Osteocyte (in vitro differentiated cells): ENCODE measurements at places on chromosomes 6 and 20.

GRCh38 chr20:22993823-22994222 is 41.3 kb upstream of the SSTR4 start:
- DNase-seq, result no peak
- H3K4me1 ChIP-seq, result no peaks in the 10 kb centered on the region
- no peak overlapping the region for H3K27ac ChIP-seq
- peaks cover 22% of the 10 kb centered on the region for H3K27me3 ChIP-seq

GRCh38 chr20:8094415-8094818 is 37.6 kb upstream of the PLCB1 start:
- peaks cover 44% of the 10 kb centered on the region for H3K27me3 ChIP-seq
- H3K36me3 ChIP-seq, result no peaks in the 10 kb centered on the region
- no peak for DNase-seq
- H3K4me3 ChIP-seq, result no peak overlapping the region
- H3K4me1 ChIP-seq, result peaks cover 9% of the 10 kb centered on the region

DNA sequence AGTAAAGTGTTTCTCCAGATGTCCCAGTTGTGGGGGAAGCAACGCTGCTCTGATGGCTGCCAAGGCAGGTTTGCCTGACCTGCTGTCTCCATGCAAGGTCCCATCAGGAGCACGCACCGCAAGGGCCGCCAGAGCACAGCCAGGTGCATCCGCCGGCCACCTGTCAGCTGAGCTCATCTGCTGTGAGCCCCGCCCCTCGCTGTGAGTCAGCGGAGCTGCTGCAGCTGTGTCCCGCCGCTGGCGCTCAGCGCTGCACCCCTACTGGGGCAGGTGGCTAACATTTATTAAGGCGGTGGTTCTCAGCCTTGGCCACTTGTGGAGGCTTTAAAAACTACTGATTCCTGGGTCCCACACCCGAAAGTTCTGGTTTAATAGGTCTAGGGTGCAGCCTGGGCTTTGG is 225.7 kb downstream of the UST start:
- no peak overlapping the region for H3K4me3 ChIP-seq
- peaks cover 4% of the 10 kb centered on the region for H3K27me3 ChIP-seq
- no peaks in the 10 kb centered on the region for H3K36me3 ChIP-seq

- H3K27me3 ChIP-seq, result no peaks in the 10 kb centered on the region
- H3K27ac ChIP-seq, result no peak overlapping the region
- H3K4me3 ChIP-seq, result no peak overlapping the region
- H3K36me3 ChIP-seq, result peaks cover 31% of the 10 kb centered on the region
- H3K4me1 ChIP-seq, result peaks cover 7% of the 10 kb centered on the region
Observed at GRCh38 chr6:17482711-17483110, 89.3 kb downstream of the CAP2 start.

DNA sequence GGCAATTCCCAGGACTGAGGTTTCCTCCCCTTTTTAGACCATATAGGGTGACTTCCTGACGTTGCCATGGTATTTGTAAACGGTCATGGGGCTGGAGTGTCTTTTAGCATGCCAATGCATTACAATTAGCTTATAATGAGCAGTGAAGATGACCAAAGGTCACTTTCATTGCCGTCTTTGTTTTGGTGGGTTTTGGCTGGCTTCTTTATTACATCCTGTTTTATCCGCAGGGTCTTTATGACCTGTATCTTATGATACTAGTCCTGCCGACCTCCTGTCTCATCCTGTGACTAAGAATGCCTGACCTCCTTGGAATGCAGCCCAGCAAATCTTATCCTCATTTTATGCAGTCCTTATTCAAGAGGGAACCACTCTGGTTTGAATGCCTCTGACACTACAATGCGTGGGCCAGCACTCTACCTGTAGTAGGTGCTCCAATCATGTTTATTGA is 190.1 kb downstream of the KCNQ5 start:
- DNase-seq, result no peak
- no peak overlapping the region for H3K27ac ChIP-seq
- H3K36me3 ChIP-seq, result no peaks in the 10 kb centered on the region
- H3K4me1 ChIP-seq, result peaks cover 30% of the 10 kb centered on the region

DNA sequence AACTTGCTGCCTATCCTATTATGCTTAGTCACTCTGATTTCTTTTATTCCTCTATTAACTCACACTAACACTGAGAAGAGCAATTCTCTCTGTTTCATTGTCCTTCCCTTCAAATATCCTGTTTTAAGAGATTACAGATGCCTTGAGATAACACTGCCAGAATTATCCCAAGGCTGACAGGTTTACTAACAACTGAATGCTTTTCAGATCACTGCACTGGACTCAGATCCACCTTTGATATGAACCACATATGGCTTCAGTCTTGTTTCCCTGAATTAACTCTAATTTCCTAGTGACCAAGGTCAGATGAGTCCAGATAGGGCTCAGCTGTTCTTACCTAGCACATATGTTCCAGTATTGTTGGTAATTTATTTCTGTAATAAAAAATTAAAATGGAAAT is 633.1 kb downstream of the GRIK2 start:
- H3K27ac ChIP-seq, result no peak overlapping the region
- H3K27me3 ChIP-seq, result no peaks in the 10 kb centered on the region
- no peak overlapping the region for H3K4me3 ChIP-seq
- DNase-seq, result no peak

DNA sequence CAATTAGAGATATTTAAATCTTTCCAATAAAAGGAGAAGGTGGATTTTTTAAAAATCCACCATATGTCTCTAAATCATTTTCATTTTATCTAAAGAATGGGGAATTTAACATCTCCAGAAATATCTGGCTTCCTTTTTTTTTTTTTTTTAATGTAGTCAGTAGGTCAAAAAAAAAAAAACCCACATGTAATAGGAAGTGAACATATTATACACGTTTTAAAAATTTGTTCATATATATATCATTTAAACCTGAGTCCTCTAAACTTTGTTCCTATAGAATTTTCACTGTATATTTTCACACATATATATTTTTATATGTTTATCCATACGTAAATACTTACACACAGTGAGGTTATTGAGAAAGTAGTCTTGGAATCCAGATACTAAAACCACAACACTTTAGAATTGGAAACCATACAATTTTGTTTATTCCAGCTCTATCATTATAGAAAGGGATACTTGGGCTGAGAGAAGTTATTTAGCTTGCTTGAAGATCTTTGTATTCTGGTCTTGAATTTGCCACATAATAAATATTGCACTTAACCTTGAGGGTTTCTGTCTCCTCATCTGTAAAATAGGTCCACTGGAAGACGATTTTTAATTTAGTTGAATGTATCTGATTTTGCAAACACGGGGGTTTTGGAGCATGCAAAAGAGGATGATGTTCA is 62.1 kb upstream of the ZNF217 start:
- no peaks in the 10 kb centered on the region for H3K36me3 ChIP-seq
- no peak for DNase-seq
- no peaks in the 10 kb centered on the region for H3K27me3 ChIP-seq
- H3K4me3 ChIP-seq, result no peak overlapping the region
- H3K27ac ChIP-seq, result no peak overlapping the region

- peaks cover 3% of the 10 kb centered on the region for H3K4me1 ChIP-seq
- no peak for DNase-seq
- no peak overlapping the region for H3K4me3 ChIP-seq
Observed at GRCh38 chr20:57921676-57922075, 211.9 kb upstream of the PMEPA1 start.

DNA sequence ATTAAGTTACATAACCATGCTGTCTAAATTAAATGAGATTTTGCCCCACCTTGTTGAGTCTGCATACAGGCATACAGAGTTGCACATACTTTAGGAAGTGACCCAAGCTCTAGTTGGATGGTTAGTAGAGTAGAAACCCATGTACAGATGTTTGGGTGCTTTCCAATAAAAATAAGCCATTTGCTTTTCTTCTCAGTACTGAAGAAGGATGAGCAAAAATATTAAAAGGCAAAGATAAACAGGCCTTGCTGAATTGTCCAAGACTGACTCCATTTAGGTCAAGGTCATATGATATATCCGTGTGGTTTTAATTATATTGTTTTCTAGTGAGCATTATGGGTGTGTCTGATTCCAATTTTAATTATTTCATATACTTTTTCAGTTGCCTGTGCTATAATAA is 589.4 kb downstream of the RFPL4B start:
- H3K36me3 ChIP-seq, result peaks cover 1% of the 10 kb centered on the region
- H3K27ac ChIP-seq, result no peak overlapping the region
- peaks cover 24% of the 10 kb centered on the region for H3K4me1 ChIP-seq
- H3K27me3 ChIP-seq, result no peaks in the 10 kb centered on the region

- no peak for DNase-seq
- H3K27ac ChIP-seq, result no peak overlapping the region
Observed at GRCh38 chr6:150195996-150196417, 53.2 kb downstream of the PPP1R14C start.

GRCh38 chr6:33786736-33787135 is 2.2 kb downstream of the LEMD2 start:
- no peak overlapping the region for H3K4me3 ChIP-seq
- peaks cover 74% of the 10 kb centered on the region for H3K4me1 ChIP-seq
- no peak for DNase-seq
- peaks cover 23% of the 10 kb centered on the region for H3K36me3 ChIP-seq
- H3K27me3 ChIP-seq, result no peaks in the 10 kb centered on the region

- no peak overlapping the region for H3K4me3 ChIP-seq
- peaks cover 45% of the 10 kb centered on the region for H3K4me1 ChIP-seq
- peak overlapping the region; percentile 31 for H3K27ac ChIP-seq
- H3K36me3 ChIP-seq, result no peaks in the 10 kb centered on the region
- no peaks in the 10 kb centered on the region for H3K27me3 ChIP-seq
- DNase-seq, result no peak
Observed at GRCh38 chr6:169141671-169142537, 111.7 kb downstream of the THBS2 start.

DNA sequence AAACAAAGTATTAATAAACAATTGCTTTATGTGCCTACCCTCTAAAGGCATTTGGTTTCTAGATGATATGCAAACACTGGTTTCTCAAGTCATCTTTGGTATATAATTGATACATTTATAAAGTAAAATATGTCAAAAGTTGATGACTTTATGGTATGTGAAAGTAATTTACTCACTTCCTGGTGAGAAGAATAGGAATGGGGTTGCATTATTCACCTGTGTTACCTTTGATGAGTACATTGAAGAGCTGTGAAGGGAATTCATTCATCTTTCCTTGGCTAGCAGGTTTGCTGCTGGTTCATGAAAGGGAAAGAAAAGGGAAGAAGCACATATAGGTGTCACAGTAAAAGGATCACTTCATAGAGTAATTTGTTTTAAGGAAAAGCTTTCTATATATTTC is 20.4 kb downstream of the RNF217 start:
- H3K4me1 ChIP-seq, result peaks cover 97% of the 10 kb centered on the region
- DNase-seq, result no peak
- peaks cover 17% of the 10 kb centered on the region for H3K36me3 ChIP-seq

GRCh38 chr6:27679308-27679963 is 206.5 kb upstream of the ZNF184 start:
- peaks cover 25% of the 10 kb centered on the region for H3K4me1 ChIP-seq
- H3K4me3 ChIP-seq, result peak overlapping the region; percentile 75
- no peak for DNase-seq
- H3K27ac ChIP-seq, result no peak overlapping the region

- no peak overlapping the region for H3K27ac ChIP-seq
- no peak for DNase-seq
- H3K4me3 ChIP-seq, result no peak overlapping the region
- peaks cover 10% of the 10 kb centered on the region for H3K36me3 ChIP-seq
- H3K27me3 ChIP-seq, result no peaks in the 10 kb centered on the region
Observed at GRCh38 chr20:35823937-35824336, 52.1 kb downstream of the PHF20 start.

- H3K36me3 ChIP-seq, result peaks cover 2% of the 10 kb centered on the region
- peaks cover 2% of the 10 kb centered on the region for H3K27me3 ChIP-seq
- peaks cover 5% of the 10 kb centered on the region for H3K4me1 ChIP-seq
- no peak overlapping the region for H3K27ac ChIP-seq
Observed at GRCh38 chr6:21846541-21847451, 253.2 kb downstream of the SOX4 start.

GRCh38 chr6:51495610-51496396 is 591.6 kb downstream of the PKHD1 start:
- H3K27me3 ChIP-seq, result no peaks in the 10 kb centered on the region
- peaks cover 10% of the 10 kb centered on the region for H3K4me1 ChIP-seq
- no peak for DNase-seq
- no peaks in the 10 kb centered on the region for H3K36me3 ChIP-seq
- H3K4me3 ChIP-seq, result no peak overlapping the region

GRCh38 chr6:106496823-106497222 is 132.5 kb downstream of the RTN4IP1 start:
- no peak overlapping the region for H3K27ac ChIP-seq
- H3K27me3 ChIP-seq, result peaks cover 54% of the 10 kb centered on the region
- no peaks in the 10 kb centered on the region for H3K4me1 ChIP-seq
- DNase-seq, result no peak
- no peaks in the 10 kb centered on the region for H3K36me3 ChIP-seq

GRCh38 chr6:140597181-140597580 is 1222.7 kb upstream of the CITED2 start:
- H3K36me3 ChIP-seq, result no peaks in the 10 kb centered on the region
- no peak overlapping the region for H3K27ac ChIP-seq
- DNase-seq, result no peak
- no peaks in the 10 kb centered on the region for H3K27me3 ChIP-seq

- H3K4me1 ChIP-seq, result peaks cover 14% of the 10 kb centered on the region
- peak within 1 kb of the TSS; percentile 77 for H3K4me3 ChIP-seq
Observed at GRCh38 chr6:70956451-70957283, at the start of gene B3GAT2. B3GAT2 (minus strand) TSS chr6:70957060; CDS start chr6:70956429, 631 bp downstream.

DNA sequence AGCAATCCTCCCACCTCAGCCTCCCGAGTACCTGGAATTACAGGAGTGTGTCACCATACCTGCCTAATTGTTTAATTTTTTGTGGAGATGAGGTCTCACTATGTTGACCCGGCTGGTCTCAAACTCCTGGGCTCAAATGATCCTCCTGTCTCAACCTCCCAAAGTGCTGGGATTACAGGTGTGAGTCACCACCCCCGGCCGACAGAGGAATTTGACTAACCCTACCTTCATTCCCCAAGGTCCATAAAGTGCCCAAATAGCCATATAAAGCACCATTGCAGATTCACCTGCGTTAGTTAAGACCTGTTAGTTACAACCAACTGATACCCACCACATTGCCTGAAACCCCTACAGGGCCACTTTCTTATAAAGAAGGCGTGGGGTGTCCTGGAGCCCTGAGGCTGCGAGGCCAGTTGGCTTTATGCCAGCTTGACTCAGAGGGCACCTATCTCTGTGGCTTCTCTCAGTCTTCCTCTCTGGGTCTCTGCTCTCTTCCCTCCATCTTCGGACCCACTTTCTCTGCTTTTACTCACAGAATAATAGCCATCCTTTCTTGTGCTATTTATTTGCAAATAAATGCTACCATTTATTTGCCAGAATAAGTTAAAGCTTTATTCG is 65.6 kb downstream of the SLC2A10 start:
- no peaks in the 10 kb centered on the region for H3K4me1 ChIP-seq
- no peak overlapping the region for H3K27ac ChIP-seq
- H3K36me3 ChIP-seq, result no peaks in the 10 kb centered on the region
- DNase-seq, result no peak
- no peak overlapping the region for H3K4me3 ChIP-seq
- H3K27me3 ChIP-seq, result peaks cover 61% of the 10 kb centered on the region
